ENCODE measurements at places on chromosomes 3 and 15.

DNA sequence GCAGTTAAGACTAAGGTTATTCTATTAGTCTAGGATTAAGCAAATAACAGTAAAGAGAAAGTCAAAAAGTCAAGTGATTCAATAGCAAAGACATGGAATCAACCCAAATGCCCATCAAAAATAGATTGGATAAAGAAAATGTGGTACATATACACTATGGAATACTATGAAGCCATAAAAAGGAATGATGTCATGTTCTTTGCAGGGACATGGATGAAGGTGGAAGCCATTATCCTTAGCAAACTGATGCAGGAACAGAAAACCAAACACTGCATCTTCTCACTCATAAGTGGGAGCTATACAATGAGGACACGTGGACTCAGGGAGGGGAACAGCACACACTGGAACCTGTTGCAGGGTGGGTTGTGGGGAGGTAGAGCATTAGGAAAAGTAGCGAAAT is 29.0 kb downstream of the UNC13C start:
- DNase-seq = no peak

- no peak for DNase-seq
Observed at GRCh38 chr3:71784914-71785531, at the start of gene PROK2. TSS of gene PROK2 (minus strand) at chr3:71785148. CDS start at chr3:71785052, 96 bp downstream.

DNA sequence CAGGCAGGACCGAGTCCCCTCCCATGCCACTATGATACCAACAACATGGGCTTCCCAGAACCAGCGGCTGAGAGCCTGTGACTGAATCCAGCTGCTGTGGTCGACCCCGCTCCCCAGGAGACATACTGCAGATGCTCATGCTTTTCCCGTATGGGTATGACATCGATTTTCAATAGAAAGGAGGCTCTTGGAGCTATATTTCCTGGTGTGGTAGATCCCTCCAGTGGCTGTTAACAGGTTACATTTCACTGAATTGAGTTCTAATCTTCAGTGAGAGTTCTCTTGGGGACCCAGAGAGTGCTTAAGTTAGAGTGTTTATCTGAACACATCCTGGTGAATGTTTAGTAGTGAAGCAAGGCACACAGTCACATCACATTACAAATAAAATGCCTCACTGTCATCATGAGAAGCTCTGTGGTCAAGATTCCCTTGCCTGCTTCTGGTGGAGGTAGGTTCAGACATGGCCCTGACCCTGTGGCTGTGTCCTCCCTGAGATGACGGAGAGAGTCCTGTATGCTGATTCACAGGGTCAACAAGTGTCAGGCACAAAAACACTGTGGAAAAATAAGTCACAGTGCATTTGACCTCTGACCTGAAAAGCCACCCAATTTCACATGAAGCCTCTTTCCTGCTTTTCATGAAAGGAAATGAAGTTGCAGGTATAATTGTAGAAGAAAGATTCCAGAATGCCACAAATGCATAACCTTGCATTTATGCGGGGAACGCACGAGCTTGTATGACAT is 110.9 kb downstream of the GABRG3 start:
- no peak for DNase-seq

DNA sequence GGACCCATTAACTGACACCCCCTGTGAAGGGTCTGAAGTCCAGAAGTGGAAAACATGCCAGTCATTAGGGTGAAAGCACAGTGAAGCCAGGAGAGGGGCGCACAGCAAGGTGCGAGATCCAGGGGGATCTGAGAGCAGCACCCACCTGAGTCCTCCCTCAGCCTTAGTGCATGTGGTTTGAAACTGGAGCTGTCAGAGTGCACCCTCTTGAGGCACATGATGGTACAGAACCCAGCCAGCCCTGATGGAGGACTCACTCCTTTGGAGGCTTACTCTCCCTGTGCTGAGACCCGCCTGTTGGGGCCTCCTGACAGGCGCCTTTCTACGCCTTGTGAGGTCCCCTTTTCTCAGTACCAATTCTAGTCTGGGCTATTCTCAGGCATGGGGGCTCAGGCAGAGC is 77.8 kb downstream of the IL20RB start:
- peak; percentile 0 for DNase-seq

DNA sequence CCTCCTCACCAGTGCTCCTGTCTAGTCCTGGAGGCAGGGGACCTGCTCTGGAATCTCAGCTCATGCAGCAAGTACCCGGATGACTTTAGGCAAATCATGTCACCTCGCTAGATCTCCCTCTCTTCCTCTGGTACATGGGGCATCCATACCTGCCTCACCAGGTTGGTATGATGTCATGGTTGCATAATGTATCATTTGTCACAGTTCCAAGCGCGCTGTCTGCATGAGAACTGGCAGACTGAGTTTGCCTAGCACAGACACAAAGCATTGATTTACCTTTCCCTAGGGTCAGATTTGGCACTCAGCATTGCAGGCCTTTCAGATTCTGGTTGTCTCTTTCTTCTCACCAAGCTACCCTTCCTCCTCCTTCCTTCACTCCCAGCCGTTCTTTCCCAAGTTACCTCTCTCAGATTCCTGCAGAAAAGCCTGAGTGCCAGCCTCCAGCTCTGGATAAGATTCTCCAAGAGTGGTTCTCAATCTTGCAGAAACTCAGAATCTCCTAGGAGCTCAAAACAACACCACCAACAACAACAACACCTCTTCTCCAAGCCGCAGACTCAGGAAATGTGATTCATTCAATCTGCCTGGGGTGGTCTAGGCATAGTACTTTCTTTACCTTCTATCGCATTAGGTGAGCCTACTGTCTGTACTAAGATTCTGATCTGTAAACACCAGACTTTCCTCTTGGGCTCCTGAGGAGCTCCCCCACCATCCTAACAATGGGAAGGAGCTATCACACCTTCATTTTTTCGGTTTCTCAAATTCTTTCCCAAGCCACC is 29.5 kb downstream of the FAM43A start:
- no peak for DNase-seq

- no peak for DNase-seq
Observed at GRCh38 chr3:59186725-59187124, 136.9 kb upstream of the CFAP20DC start.

DNA sequence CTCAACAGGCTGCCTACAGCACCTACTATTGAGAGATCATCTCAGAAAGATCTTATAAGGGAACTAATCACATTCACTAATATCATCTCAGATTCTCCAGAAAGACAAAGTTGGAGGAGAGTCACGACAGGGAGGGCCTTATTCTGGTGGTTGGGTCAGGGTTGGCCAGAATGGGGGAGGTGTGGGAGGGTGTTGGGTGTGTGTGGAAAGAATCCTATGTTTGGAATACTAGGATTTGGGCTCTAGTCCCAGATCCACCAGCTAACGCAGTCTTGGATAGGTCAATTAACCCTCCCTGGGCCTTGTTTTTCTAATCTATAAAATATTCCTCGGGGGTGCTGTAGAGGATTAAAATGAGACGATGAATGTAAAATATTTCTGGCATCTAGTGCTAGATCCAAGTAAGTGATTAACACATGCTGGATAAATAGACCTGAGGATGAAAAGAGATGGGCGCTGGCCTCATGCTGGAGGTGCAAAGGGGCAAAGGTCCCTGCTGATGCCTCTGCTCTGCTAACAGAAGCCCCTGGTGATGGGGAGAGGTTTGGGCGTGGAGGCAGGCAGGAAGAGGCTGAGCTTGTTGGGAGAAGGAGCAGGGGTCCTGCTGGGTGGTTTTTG is 67.6 kb upstream of the ETV5 start:
- DNase-seq = no peak

Data from NCI-H510A treated with DMSO at 0.1 percent for 48 hours (cell line).